Osteoblast (primary cell): ENCODE measurements at places on chromosomes 11 and 22.

GRCh38 chr22:42022162-42022847 lies 23.7 kb downstream of the WBP2NL start:
- no peak for DNase-seq

DNA sequence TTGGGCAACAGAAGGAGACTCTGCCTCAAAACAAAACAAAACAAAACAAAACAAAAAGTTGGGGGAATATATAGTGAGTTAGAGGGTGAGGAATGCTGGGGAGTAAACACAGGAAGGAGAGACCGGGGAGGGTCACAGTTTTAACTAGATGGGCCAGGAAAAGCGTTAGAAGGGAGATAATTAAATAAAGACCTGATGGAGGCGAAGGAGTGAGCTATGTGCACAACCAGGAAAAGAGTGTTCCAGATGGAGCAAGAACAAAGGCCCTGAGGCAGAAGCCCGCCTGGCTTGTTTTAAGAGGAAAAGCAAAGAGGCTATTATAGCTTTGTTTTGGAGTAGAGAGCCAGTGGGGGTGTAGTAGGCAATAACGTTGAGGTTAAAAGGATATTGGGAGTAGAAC lies 4.8 kb upstream of the PLA2G6 start:
- DNase-seq: no peak

- DNase-seq: no peak
Observed at GRCh38 chr22:30460147-30460546, 11.7 kb downstream of the SEC14L3 start.

GRCh38 chr11:116963813-116964212 lies 126.4 kb upstream of the APOA1 start:
- DNase-seq: no peak

- DNase-seq: peak; percentile 84
Observed at GRCh38 chr11:60771879-60772525, 13.1 kb upstream of the MS4A10 start.

DNA sequence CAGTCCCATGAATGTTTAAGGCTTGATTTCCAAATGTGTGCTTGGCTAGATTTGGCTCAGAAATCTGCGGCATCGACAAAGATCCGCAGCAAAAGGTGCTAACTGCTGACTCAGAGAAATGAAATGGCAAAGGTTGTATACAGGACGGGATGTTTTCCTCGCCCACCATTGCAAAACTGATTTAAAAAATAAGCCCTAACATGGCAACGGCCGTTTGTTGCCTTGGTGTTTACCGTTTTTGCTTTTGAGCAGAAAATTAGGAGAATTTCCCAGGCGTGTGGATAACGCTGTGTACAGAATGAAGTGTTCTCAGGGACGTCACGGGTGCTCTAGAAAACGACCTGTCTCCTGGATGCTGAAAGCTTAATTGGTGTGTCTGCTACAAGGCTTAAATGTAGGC lies 70.2 kb downstream of the ARHGAP8 start:
- peak; percentile 38 for DNase-seq

DNA sequence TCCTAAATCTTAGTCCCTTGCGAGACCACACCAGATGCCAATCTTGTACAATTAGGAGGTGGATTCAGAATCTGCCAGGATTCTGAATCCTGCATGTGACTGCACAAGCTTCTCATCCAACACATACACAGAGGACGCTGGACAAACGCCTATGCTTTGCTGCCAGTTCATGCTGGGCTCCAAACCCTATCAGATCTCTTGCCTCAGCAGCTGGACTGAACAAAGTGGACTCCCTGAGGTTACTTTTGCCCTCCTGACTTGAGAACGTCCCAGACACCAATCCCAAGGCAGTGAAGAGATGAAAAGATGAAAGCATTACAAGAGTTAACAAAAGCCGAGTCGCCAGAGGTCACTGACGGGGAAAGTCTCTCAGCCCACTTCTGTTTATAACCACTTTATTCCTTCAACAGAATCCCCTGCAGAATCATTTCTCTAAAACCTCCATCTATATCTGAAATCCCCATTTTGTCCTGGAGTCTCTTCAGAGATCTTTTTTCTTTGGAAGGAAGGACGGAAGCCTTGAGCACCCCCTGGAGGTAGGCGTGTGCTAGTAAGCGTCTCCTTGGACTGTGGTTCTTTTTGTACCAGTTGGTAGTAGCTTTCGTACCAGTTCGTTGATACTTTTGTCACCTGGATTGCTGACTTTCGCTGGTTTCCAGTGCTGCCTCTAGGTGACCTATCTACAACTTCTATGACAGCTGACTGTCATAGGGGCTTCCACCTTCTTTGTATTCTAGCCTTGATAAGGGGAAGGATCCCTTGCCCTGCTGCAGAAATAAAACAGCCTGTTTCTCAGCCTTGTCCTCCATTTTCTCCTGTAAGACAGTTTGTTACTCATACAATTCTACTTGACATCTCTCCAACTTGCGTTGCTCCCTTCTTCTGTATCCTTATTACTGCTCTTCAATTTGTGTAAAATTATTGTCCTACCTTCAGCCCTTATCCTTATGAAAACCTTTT lies 26.1 kb upstream of the EED start:
- DNase-seq: peak; percentile 82

DNA sequence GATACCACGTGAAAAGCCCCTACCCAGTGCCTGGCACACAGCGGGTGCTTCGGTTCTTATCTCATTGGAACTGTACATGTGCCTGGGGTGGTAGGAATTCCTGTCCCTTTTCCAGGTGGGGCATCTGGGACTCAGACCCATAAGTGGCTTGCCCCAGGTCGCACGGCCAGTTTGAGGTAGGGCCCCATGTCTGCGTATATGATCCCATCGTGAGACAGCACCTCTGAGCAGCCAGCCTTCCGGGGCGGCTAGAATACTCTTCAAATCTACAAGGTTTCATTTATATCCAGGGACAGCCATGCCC lies 33.5 kb upstream of the SMIM38 start:
- peak; percentile 81 for DNase-seq

DNA sequence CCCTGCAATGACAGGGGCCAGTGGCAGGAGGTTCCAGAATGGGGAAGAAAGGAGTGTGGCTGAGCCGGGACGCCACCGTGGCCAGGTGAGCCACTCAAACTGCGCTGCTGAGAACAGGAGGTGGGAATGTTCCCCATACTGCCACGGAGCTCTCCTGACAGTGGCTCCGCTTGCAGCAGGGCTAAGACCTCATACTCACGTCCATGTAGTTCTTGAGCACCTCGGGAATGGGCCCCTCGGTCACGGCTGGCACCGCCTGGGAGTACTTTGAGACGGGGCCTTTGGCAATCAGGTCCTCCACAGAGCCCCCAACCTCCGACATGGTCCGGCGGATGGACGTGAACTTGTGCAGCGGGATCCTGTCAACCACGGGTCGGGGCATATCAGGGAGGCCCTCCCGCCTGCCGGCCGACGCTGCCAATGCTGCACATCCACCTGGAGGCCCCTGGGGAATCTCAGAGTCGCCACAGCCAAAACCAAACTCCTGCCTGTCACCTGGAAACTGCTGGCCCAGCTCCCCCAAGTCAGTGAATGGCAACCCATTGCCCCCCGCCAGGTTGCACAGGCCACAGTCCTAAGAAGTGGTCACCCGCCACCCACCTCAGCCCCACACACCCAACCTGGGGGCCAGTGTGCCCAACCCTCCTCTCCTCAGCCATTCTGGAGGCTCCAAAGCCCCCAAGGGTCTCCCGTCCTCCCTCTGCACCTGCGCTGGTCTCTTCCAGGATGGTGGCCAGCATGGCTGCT lies 2.4 kb downstream of the CTSD start:
- DNase-seq: peak; percentile 88
